ENCODE measurements at places on chromosomes 6 and 20.

DNA sequence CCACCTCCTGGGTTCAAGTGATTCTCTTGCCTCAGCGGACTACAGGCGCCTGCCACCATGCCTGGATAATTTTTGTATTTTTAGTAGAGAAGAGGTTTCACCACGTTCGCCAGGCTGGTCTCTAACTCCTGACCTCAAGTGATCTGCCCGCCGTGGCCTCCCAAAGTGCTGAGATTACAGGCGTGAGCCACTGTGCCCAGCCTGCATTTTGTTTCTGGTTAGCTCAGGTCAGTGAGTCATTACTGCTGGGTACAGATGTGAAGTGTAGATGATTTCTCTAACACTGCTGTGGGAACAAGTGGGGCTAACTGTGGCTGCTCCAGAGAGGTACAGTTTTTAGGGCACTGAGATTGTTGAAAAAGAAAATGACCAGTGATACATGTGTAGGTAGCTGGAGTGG lies 188.6 kb downstream of the PRL start:
- DNase-seq: no peak

DNA sequence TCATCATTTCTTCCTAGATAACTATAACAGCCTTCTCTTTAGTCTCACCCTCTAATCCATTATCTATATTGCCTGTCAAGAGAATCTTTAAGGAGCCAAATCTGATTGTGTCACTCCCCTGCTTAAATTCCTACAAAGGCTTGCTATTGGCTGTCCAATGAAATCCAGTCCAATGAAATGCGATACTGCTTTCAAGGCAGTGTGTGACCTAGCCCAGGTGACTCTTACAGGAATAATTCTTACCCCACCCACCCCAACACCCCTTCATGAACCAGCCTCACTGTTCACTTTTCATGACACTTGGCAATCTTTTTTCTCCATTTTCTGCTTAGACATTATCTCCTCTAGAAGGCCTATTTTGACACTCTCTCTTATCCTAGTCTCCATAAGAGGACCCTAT lies 163.3 kb upstream of the MARCKS start:
- DNase-seq: no peak

DNA sequence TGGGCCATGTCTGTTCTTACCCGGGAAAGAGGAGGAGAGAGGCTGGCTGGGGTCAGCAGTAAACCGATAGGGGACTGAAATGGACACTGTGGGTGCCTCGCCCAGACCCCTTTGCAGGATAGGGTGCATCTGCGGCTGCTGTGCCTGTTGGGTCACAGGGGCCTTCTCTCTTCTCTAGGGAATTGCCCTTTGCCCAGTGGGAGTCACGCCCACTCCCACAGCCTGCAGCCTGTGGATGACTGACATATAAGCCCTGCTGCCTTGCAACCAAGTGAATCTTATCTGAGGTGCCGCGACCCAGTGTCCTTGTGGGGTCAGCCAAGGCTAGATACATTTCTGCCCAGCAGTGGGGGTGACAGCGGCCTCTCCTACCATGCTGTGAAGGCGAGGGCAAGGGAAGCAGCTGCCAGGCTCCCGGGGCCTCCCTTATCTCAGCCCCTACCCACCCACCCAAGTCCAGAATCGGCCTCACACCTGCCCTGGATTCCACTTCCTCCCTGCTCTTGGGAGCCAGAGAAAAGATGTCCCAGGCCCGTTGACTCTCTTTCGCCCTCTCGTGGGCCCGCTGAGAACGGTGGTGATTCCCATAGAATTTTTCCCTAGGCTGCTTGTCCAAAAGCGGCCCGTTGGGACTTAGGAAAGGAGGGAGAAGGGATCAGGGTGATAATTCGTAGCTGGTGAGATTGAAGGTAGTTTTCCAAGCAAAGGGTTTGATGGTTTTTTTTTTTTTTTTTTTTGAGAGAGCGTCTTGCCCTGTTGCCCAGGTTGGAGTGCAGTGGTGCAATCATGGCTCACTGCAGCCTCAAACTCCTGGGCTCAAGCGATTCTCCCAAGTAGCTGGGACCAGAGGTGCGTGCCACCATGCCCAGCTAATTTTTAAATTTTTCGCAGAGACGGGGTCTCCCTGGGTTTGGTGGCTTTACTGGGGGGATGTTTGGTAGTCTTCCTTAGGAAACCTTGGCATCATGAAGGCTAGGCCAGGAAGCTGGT lies 76.4 kb upstream of the RNF24 start:
- peak; percentile 61 for DNase-seq

DNA sequence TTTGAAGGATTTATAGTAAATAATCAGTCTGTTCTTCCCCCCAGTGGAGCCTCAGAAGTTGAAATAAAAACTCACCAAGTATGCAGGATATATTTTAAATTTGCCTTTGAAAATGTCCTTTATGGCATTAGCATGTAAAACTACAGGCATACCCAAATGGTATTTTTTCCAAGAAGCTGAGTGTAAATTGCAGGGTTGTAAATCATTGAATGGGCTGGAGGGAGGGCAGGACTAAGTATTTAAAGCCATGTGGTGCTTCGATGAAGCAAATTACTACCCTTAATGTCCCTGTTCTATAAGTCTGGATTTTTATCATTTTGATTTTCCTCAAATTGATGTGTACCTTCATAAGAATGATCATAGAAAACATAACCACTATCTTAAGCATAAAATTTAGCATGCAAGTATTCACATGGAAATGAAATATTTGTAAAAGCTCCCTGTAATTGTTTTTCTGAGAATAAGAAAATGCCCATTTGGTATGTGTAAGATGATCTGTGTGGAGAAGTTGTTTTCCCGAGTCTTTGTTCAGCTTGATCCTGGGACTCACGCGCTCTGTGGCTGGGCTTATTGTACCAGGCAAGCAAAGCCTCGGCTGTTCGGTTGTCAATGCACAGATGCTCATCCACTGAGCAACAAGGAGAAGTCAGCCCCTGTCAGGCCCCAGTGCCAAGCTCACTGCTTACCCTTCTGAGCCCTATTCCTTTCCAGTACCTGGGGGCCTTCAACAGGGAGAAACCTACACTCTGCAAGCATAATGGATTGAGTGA lies 66.7 kb downstream of the CD164 start:
- no peak for DNase-seq

DNA sequence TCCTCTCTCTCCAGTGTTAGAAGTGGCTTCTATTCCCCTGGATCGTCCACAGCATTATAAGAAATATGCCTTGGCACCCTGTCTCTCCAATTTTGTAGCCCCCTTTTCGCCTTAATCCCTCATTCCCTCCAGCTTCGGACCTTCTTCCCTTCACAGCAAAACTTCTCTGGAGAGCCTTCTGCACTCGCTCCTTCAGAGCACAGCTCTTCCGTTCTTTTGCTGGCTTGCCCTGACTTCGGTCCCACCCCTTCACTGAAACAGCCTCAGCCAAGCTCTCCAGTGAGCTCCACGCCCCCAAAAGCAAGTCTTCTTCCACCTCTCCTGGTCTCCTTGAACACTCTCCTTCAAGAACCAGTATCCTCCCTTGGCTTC lies 134.7 kb upstream of the RNF24 start:
- no peak for DNase-seq
